Occipital lobe (tissue), 3 donors: ENCODE measurements at places on chromosomes 4 and X.

DNA sequence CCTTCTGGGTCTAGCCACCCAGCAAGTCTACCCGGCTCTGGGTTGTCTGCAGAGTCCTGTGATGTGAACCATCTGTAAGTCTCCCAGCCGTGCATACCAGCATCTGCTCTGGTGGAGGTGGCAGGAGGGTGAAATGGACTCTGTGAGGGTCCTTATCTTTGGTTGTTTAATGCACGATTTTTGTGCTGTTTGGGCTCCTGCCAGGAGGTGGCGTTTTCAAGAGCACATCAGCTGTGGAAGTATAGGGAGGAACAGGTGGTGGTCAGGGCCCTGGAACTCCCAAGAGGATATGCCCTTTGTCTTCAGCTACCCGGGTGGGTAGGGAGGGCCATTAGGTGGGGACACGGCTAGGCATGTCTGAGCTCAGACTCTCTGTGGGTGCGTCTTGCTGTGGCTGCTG is 66.5 kb upstream of the ZFP42 start:
- no peak for DNase-seq

GRCh38 chr4:74098427-74098994 is 484 bp downstream of the CXCL2 start:
- no peak for DNase-seq

GRCh38 chr4:105921301-105921700 is 26.0 kb downstream of the NPNT start:
- DNase-seq = no peak

- DNase-seq = no peak
Measured at GRCh38 chrX:131979116-131979515, 44.0 kb upstream of the STK26 start.

DNA sequence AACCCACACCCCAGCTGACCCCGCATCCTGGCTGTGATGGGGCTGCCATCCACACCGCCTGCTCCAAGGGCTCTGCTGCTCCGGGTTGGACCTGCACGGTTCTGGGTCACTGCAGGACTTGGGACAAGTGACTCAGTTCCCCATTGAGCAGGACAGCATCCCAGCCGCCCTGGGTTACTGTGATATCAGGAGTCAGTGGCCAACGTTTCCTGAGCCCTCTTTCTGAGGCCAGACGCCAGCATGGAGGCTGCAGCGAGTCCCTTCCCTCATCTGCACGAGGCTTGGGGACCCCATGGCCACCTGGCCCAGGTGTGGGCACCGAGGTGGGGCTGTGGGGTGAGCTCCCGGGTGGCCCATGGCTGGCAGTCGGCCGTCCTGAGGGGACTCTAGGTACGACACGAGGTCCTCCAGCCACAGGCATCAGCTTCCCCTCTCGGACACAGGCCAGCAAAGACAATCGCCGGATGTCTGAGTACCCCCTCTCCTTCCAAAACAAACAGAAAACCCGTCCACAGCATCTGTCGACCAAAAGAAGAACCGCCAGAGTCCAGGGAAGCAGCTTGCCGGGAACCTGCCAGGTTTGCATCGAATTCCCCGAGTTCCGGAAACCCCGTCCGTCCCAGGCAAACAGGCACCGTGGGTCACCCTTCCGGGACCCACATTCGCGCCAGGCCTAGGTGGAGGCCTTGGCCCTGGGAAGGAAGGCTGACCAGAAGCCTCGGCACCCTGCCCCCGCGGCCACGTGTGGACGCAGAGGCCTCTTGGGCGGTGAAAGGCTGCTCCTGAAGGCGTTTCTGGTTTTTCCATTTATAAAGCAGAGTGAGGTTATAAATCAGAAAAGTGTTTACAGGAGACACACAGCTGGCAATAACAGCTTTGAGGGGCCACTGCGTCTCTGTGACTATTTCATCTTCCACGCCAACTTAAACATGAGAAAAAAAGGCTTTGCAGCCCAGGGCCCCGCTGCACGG is 136.0 kb downstream of the FAM53A start:
- DNase-seq = no peak

- DNase-seq = no peak
Measured at GRCh38 chr4:124104628-124105027, 607.9 kb downstream of the ANKRD50 start.
